ENCODE measurements at places on chromosomes 13 and 19. TPM values are rescaled to one million over a fixed set of nuclear protein-coding genes. Genes with fewer than 3 reads are reported as not detected.

DNA sequence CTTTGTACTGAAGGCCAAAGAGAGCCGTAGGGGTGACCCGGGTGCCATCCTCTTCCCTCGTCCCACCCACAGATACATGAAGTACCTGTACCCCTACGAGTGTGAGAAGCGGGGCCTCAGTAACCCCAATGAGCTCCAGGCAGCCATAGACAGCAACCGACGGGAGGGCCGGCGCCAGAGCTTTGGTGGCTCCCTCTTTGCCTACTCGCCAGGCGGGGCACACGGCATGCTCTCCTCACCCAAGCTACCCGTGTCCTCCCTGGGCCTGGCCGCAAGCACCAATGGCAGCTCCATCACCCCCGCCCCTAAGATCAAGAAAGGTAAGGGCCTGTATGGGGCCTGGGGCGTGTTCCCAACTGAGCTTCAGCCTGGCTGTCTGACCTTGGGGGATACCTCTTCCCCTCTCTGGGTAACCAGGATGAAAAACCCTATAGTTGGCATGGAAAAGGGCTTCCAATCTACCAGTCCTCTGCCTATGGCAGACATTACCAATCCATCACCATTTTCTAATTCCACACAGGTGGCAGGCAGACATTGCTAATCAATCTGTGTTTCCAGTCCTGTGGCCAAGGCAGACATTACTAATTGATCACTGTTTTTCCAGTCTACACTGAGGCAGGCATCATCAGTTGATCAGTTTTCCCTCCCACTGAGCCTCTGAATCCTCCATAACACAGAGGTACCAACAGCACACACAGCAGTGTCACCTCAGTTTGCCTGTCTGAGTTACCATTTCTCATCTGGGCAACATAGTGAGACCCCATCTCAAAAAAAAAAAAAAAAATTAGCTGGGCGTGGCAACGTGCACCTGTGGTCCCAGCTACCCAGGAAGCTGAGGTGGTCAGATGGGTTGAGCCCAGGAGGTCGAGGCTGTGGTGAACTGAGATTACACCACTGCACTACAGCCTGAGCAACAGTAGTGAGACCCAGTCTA lies 19.1 kb upstream of the WDR18 start:
- H3K4me1 ChIP-seq = no peaks in the 10 kb centered on the region
- no peaks in the 10 kb centered on the region for H3K27me3 ChIP-seq
- H3K4me3 ChIP-seq = no peak overlapping the region
- H3K27ac ChIP-seq = no peak overlapping the region
- H3K36me3 ChIP-seq = no peaks in the 10 kb centered on the region

- no peaks in the 10 kb centered on the region for H3K27me3 ChIP-seq
- no peaks in the 10 kb centered on the region for H3K4me1 ChIP-seq
- DNase-seq = no peak
- peak within 1 kb of the TSS; percentile 63 for H3K4me3 ChIP-seq
- peak within 1 kb of the TSS; percentile 78 for H3K27ac ChIP-seq
- no peaks in the 10 kb centered on the region for H3K36me3 ChIP-seq
Measured at GRCh38 chr19:45340232-45340898, at the start of gene KLC3. Gene KLC3, plus strand, starts transcription at chr19:45340750. Its CDS starts 4,792 bp downstream, at chr19:45345542.

DNA sequence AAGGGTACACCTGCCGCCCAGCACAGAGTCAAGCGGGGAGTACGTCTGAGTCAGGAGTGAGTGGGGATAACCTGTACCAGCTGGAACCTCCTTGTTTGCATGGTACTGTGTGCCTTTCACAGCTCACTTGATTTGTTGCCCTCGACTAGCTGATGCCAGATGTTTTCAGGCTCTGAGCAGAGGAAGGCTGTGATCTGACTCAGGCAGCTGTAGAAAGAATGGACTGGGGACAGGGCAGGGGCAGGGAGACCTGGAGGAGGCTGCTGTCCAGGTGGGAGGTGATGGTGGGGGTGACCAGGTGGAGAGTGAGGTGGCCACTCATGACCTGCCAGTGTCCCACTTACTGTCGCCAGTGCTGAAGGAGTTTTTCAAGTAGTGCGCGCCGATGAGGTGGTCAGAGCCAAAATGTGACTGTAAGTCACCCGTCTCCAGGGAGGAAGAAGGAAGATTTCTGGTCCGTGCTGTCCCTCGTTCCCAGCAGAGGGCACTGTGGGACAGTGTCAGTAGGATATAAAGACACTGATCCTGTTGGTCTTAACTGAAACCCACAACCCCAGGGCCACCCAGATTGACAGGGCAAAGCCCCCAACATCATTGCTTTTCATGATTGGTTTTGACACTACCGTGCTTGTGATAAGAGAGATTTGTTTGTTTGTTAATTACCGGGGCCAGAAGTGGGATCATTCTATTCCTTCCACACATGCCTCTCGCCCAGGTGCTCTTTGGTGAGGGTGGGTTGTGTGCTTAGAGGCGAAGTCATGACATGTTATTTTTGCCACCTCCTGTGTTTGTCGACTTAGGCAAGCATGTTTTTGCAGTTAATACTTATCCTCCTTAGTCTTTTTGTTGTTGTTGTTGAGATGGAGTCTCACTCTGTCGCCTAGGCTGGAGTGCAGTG lies 128.4 kb downstream of the DPF1 start:
- peak; percentile 66 for DNase-seq
- H3K27ac ChIP-seq = peak overlapping the region; percentile 29
- H3K36me3 ChIP-seq = no peaks in the 10 kb centered on the region
- H3K4me3 ChIP-seq = no peak overlapping the region

- H3K4me1 ChIP-seq = peaks cover 4% of the 10 kb centered on the region
- H3K27me3 ChIP-seq = no peaks in the 10 kb centered on the region
- H3K27ac ChIP-seq = no peak overlapping the region
Measured at GRCh38 chr13:39561971-39562370, 41.0 kb downstream of the LHFPL6 start.

IRGC gene
- not detected for total RNA-seq

TEAD2 gene
- total RNA-seq = 25.1 TPM

C13orf42 gene
- total RNA-seq = not detected

KIR2DL1 gene
- not detected for total RNA-seq

Measured in breast epithelium (tissue), 4 donors.